ENCODE measurements at places on chromosomes 16 and 17.

- no peak for DNase-seq
Observed at GRCh38 chr16:46836534-46837530, 5.9 kb upstream of the C16orf87 start.

- DNase-seq = peak; percentile 5
Observed at GRCh38 chr17:44655983-44656710, at the start of gene MEIOC. Gene MEIOC (plus strand): TSS chr17:44656468. CDS start chr17:44656614, 146 bp downstream.

DNA sequence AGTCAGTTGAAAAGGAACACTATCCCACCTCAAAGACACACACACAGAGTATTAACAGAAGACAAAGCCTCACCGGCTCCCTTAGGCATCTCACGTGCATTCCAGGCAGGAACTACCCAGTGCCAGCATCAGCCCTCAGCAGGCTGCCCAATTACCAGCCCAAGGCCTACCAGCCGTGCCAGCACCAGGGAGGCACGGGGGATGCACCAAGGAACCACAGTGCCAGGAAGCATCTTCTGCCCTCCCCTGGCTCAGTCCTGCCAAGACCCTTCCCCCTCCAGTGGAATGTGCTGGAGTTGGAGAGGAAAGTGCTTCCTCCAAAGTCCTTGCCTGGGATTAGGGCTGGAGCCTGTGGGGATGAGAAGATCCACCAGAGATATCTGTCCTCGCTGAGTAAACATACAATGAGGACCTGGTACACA lies 11.0 kb upstream of the KRT19 start:
- no peak for DNase-seq

DNA sequence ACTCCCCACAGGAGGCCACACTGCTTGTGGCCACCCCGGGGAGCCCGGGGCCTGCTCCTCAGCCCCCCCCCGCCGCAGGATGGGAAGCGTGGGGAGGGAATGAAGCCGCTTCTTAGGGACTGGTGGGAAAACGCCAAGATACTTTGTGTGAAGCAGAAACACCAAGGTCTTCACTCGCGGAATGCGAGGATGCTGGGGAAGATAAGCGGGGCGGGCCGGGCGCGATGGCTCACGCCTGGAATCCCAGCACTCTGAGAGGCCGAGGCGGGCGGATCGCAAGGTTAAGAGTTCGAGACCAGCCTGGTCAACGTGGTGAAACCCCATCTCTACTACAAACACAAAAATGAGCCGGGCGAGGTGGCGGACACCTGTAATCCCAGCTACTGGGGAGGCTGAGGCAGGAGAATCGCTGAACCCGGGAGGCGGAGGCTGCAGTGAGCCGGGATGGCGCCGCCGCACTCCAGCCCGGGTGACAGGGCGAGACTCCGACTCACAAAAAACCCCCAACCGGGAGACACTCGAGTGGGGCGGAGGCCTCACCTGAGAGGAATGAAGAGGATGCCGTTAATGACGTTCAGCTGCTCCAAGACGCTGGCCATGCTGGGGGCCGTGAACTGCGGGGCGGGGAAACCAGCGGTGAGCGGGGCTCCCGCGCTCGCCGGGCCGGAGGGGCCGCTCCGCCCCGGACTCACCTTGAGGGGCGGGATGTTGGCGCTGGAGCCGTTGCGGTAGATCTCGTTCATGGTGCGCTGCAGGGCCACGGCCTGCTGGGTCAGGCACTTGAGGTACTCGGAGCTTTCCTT lies 20.3 kb downstream of the CLUH start:
- DNase-seq = no peak

DNA sequence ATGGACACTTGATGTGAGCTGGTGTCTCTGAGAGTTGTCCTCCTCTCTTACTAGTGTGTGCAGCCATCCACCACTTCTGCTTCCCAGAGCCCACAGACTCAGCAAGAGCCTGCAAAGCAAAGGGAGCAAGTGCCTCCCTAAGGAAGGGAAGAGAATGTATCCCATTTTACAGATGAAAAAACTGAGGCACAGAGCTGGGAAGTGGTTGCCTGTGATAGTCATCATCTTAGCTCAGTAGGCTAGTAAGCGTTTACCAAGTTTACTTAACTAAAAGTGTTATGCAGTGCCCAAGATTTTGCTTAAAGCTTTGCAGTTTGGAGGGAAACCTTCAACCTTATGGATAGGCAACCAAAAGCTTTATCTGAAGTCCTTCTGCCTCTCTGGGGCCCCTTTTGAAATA lies 23.0 kb upstream of the EFCAB13 start:
- no peak for DNase-seq

DNA sequence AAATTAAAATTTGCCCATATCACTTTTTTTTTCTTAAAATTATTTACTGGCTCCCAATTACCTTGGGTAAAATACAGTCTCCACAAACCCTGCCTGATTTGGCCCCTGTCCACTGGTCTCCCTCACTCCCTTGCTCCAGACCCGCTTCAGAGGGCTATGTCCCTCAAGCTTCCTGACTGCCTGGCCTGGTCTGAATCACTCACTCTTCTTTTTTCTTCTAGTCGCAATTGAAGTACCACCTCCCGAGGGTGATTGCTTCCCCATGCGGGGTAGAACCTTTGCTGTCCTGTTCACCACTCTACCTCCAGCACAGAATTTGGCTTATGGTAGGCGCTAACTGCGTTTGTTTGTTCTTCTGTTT lies 598 bp upstream of the PGAP3 start:
- no peak for DNase-seq

DNA sequence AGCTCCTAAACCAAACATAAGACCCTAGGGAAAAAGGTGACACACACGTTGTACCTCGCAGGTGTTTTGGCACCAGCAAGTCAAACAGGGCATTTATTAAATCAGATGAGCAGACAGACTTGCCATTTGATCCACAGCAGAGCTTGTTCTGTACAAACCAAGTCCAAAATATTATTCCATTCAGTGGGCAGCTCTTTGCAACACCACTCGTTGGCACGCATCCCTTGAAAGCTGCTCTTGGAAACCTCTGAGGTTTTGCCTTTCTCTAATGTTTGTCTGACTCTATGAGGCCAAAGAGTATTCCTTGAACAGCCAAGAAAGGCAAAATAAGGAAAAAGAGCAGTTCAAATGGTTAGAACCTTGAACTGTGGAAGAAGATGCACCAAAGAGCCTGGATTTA lies 12.7 kb downstream of the TMEM100 start:
- no peak for DNase-seq

- DNase-seq = no peak
Observed at GRCh38 chr16:78953526-78953925, 647.0 kb downstream of the MAF start.

- DNase-seq = no peak
Observed at GRCh38 chr16:23734176-23734893, 20.5 kb upstream of the CHP2 start.

DNA sequence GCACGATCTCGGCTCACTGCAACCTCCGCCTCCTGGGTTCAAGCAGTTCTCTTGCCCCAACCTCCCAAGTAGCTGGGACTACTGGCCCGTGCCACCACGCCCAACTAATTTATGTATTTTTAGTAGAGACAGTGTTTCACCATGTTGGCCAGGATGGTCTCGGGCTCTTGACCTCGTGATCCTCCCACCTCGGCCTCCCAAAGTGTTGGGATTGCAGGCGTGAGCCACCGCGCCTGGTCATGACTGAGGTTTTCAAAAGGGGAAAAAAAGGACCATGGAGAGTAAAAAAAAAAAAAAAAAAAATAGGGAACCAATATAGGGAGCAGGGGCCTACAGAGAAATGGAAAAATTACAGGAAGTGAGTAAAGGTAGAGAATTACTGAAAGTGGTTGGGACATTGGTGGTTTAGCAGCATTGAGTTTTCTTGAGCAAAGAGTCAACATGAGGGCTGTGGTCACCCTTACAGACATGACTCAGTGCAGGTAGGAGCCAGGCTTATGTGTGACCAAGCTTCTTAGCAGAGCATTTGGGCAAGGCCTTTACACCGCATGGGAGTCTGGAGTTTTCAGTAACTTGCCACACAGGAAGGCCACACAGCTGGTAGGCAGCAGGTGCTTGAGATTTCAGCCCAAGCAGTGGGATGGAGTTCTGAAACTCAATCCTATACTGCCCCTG lies 447.3 kb downstream of the HS3ST3B1 start:
- DNase-seq = no peak

DNA sequence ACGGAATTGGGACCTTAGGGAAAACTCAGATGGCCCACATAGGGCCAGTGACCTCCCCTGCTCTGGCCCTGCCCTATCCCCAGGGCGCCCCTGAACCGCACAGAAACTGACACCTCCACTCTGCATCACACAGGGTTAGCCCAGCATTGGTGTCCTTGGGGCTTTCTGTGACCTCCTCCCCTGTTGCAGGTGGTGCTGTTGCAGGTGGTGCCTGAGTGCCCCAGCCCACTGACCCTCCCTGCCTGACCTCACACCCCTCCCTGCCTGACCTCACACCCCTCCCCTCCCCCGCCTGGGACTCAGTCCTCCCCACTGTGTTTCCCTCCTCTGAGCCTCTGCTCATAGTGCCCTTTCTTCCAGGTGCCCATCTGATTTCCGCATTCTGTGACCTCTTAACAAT lies 21.4 kb downstream of the TNFRSF13B start:
- DNase-seq = no peak

GRCh38 chr16:20441191-20441590 lies 10.1 kb upstream of the ACSM2A start:
- no peak for DNase-seq

DNA sequence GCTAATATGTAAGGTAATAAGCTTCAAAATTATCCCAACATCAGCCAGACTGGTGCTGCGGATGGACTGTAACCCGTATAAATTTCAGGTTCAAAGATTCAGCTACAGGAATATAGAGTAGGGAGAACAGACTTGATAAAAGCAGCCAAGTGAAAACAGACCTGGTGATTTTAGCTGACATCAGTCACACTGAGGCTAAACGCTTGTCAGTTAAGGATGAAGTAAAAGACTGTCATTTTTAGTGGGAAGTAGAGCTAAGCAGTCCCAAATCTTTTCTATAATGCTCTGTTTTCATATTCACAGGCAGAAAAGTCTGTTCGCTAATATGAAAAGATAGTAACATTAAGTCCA lies 35.4 kb downstream of the CMTM4 start:
- no peak for DNase-seq

DNA sequence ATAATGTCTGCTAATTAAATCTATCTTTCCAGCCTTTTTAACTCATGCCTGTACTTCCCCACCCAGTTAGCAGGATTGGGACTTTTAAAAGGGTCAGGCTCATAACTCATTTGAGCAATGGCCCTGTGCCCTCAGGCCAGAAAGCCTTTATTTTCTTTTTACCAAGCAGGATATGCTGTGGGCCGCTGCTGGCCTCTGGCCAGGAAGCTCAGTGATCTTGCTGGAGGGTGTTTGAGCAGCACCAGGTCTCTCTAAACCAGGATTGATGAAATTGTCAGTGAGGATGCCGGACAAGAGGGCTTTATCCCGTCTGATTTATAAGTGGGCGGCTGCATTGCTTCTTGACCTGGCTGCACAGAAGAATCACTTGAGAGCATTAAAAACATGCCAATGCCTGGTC lies 187.8 kb downstream of the RAB11FIP4 start:
- DNase-seq = no peak

- peak; percentile 79 for DNase-seq
Observed at GRCh38 chr17:77465358-77466041, 324.7 kb downstream of the SEC14L1 start.

GRCh38 chr17:60598001-60598736 lies 1.8 kb upstream of the PPM1D start:
- DNase-seq = no peak

DNA sequence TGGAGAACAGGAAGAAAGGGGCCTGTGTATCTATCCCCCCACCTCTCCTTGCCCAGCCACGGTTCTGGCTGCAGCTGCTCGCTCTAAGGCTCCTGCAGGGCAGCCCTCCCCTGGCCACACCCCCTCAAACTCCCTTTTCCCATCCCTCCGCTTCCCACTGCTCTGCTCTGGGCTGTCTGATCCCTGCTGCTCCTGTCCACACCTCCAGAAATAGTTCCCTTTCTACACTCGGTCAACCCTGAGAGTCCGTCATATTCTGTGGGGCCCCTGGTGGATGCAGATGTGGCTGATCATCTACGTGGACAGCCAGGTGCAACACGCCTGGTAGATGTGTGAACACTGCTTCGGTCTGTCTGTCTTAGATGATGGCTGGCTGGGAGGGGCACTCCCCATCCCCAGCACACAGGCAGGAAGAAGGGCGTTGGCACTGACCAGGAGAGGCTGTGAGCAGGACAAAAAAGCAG lies 19.3 kb upstream of the KRT19 start:
- no peak for DNase-seq

DNA sequence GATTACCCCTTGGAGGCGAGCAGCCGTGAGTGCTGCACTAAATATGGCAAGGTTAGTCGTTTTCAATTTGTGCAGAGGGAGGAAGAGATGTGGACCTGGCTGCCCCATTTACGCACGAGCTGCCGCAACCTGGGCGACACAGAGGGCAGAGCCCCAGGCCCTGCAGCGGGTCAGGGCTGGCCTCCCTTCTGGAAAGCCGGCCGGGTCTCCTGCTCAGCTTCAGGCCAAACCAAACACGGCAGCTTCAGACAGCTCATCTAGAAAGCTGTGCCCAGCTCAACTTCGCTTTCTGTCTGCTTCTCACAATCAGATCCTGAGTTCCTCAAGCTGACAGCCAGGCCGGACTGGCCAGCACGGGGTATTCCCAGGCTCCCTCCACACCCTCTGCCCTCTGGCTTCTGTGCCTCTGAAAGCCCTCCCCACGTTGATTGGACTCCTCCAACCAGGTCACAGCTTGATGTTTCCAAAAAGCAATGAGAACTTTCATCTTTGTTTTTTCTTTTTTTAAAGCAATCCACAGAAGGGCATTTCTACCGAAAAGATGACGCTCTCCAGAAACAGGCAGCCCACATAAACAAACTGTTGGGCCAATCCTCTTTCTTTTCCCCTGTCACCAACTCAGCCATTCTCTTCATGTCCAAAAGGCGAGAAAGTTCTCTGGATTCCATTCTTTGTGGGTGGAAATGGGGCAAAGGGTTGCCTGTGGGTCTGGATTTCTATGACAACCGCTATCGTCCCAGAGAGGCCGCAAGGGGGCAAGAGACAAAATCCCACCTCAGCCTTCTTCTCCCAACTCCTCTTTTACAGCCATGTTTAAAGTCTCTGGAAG lies 189.0 kb downstream of the ZFHX3 start:
- DNase-seq = no peak

All from stimulated activated naive CD4-positive, alpha-beta T cell treated with Interleukin-2 at 50 U/mL for 16 hours (primary cell).